ENCODE measurements at places on chromosomes 3 and 15.

- DNase-seq = no peak
Measured at GRCh38 chr15:81292523-81293001, 31.4 kb downstream of the STARD5 start.

DNA sequence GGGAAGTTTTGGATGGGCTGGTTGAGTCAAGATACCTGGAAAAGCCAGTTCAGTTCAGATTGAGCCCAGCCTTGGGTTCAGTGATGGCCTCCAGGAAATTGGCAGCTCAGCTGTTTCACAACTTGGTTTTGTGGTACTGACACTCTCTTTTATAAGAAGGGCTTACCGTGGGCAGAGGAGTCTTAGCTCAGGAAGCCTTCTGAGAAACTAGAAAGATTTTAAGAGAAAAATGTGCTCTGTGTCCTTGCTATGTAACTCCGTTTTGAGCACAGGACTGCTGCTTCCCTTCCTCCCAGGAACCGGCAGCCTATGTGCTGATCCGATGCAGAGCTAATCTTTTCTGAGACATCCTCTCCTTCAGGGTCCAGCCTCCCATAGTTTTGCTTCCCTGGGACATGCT is 46.6 kb upstream of the RASGRP1 start:
- DNase-seq = no peak

GRCh38 chr3:62013951-62014350 is 359.4 kb downstream of the FEZF2 start:
- no peak for DNase-seq

GRCh38 chr3:197456261-197457091 is 99.3 kb downstream of the BDH1 start:
- peak; percentile 85 for DNase-seq

DNA sequence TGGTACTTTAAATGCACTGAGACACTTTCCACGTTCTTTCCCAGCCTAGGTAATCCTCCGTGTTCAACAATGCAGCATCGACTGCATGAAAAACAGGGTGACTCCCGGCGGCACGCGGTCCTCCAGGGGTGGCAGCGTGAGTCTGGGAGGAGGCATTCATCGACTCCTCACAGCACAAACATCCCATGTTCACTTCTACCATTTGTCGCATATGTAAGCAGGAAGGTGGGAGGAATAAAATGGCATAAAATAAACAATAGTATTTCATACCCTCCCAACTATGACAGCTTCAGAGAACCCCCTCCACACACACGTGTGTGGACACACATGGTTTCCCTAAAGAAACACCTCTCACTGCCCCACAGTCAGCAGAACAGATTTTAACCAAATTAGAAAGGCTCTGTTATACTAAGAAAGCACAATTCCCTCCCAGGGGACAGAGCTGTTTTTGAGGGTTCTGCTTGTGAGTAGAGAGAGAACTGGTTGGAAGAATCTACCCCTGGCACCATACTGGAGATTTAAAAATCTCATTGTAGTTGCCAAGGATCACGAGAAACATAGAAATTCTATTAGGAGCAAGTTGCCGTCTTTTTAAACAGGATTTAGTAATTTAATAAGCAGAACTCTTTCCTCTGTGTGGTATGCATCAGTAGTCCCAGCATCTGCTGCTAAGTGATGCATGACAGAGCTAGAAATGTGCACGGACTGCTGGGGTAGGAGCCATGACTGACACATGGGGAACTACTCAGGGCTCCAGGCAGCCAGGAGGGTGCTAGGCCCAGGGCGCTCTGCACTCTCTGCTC is 6.0 kb downstream of the FAM43A start:
- no peak for DNase-seq

GRCh38 chr3:9175421-9175820 is 74.0 kb downstream of the SRGAP3 start:
- DNase-seq = no peak

DNA sequence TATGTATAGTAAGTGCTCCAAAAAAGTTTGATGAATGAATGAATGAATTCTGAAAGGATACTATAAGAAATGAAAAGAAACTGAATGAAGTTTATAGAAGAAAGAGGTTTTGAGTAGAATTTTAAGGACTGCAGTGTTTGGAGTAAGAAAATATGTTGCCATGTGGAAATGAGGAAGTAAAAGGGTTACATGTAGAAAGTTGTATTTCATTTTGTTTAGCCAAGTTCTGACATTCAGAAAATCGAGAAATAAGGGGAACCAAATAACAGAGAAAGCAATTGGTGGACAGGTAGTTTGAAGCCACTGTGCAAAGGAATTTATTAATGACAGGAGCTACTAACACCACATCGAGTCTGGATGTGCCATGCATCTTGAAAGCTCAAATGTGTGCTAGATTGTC is 200.7 kb downstream of the SATB1 start:
- DNase-seq = no peak

DNA sequence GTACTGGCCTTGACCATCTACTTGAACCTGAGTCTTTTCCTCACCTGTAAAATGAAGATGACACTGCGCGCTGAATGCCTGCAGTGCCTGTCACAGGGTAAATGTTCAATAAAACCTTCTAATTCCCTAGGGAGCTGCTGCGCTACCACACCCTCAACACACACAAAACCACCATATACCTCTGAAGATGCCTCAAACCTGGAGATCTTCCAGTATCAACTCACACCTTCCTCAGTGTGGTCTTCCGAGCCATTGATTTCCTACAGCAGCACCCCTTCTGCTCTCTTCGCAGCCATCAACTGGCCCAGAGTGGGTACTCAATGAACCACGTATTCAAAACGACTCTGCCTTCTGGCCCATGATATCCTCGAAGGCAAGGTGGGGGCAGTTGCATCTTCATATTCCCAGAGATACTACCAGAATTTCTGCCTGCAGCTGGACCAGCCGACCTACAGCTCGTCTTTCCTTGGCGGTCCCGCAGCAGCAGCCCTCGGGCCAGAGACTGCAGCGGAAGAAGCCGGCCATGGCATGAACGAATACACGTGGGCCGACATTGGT is 695 bp downstream of the RPL32 start:
- no peak for DNase-seq

GRCh38 chr3:76570436-76571057 is 469.4 kb upstream of the ROBO2 start:
- peak; percentile 32 for DNase-seq

DNA sequence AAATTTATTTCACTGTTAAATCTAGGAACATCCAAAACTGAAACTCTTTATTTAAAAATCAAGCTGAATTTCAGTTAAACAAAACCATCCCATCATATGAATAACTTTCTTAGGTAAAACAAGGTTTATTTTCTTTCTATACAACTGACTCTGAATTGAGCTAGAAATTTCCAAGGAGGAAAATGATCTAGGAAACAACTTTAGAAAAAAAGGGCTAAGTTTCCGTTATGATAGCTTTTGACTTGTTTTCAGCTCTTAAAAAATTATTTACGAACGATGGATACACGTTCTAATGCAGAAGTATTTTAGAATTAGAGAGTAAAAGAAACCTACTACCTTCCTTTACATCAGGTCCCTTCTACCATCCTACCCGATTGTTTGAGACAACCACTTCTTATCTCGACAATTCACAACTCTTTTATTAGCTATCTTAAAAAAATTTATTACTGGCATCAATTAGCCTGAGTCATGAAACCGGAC is 1.8 kb upstream of the IGF1R start:
- no peak for DNase-seq

- no peak for DNase-seq
Measured at GRCh38 chr3:194951931-194952582, 266.4 kb downstream of the FAM43A start.

- DNase-seq = peak; percentile 23
Measured at GRCh38 chr15:51267051-51267702, 71.2 kb downstream of the CYP19A1 start.

DNA sequence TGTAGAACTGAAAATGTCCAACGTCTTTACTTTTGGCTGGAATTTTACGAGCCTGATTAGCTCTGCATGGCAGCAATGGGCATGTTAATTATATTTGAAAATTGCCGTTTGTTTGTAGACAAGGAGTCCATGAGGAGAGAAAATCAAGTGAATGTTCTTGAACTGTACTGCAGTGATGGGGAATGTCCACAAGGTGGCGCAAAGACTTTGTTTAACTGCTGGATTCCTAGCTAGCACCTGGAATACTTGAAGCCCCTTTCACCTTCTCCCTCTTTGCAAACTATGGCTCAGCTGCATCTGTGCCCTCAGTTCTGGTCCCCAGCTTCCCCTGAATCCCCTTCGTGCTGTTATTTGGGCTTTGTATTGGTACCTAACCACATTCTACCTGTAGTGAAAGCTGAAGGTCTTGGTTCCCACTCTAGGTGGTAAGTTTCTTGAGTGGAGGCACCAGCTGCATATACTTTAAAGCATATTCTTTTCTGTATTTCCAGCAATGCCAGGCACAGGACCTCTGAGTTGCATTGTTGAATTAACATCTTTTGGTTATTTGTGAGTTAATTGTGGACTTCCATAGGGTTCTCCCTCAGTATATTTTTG is 25.3 kb downstream of the EXOG start:
- peak; percentile 80 for DNase-seq

- no peak for DNase-seq
Measured at GRCh38 chr3:133330065-133330464, 69.8 kb upstream of the BFSP2 start.

GRCh38 chr3:46660543-46661523 is 32.6 kb downstream of the ALS2CL start:
- DNase-seq = no peak

DNA sequence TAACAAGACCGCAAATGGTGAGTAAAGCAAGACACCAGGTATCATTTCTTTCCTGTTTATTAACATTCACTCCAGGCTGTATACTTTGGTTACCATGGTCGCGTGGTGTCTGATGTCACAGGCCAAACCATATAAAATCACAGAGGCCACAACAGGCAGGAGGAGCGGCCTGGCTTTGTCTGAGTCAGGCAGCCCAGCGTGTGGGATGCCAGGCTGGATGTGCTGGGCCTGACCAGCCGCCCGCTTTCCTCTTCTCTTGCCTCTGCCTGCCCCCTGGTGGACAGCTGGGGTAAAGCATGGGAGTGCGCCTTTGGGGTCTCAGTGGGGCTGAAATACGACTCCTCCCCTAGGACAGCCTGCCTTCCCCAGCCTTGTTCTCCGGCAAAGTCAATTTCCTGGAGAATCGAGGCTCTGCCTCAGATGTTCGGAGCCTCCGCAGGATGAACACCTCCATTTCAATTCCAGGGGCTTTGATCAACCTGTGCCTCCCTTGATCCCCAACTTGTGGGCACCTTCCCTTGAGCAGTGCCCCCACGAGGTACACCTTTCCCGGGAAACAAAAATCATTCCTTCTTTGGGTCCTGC is 78.2 kb downstream of the CCNL1 start:
- DNase-seq = peak; percentile 83

- DNase-seq = no peak
Measured at GRCh38 chr15:33559207-33559890, 248.6 kb downstream of the RYR3 start.

DNA sequence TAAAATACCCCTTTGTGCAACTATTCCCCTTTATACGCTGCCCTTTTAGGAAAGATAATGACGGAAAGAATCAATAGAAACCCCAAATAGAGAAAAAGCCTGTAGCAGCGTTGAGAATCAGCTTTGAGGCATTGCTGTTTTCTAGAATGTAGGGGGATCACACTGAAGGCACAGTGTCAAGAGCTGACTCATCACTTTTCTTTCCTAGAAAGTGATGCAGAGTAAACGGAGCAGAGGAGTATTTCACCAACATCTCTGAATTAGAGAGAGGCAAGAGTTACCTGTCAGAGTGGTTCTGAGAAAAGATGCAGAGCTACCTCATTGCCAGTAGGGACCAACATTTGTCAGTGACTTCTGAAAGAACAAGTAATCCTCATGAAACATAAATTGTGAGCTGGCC is 269.8 kb upstream of the TMC3 start:
- DNase-seq = no peak

- DNase-seq = no peak
Measured at GRCh38 chr3:48024401-48024800, 8.2 kb upstream of the MAP4 start.

DNA sequence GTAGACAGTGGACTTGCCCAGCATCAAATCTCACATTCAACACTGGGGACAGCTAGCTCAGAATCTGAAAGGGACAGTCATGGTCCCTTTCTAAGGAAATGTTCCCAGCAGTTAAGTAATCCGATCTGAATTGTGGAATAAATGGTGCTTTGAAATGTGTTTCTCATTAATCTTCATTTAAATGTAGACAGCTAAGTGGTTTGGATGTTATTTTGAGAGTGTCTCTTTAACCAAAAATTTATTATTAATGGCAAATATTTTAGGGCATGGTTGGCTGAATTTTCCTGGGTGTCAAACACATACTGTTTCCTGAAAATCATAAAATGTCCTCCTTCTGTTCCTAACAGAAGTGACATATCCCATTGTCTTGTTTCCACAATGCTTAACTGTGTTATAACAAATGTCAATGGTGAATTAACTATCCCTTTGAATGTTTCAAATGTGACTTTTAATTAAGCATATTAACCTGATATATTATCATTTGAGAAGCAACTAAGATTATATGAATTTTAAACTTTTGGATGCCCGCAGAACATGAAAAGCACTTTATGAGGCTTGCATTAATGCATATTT is 210.8 kb downstream of the CHST2 start:
- no peak for DNase-seq

DNA sequence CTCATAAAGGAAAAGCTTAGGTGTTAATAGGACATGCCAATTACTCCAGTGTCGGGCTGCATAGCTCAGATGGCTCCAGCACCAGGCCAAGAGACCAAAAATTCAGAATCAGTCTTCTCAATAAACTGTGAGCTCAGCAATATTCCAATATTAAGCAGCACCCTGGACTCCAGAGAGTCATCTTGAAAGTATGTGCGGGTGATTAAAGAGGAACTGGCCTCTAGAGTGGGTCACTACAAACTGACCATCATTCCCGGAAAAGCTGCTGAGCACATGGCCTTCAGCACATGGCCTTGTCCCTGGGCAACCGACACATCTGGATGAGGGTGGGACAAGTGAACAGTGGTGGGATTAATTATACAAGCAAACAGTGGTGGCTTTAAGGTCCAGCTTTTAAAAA is 59.0 kb downstream of the MAGI1 start:
- no peak for DNase-seq

DNA sequence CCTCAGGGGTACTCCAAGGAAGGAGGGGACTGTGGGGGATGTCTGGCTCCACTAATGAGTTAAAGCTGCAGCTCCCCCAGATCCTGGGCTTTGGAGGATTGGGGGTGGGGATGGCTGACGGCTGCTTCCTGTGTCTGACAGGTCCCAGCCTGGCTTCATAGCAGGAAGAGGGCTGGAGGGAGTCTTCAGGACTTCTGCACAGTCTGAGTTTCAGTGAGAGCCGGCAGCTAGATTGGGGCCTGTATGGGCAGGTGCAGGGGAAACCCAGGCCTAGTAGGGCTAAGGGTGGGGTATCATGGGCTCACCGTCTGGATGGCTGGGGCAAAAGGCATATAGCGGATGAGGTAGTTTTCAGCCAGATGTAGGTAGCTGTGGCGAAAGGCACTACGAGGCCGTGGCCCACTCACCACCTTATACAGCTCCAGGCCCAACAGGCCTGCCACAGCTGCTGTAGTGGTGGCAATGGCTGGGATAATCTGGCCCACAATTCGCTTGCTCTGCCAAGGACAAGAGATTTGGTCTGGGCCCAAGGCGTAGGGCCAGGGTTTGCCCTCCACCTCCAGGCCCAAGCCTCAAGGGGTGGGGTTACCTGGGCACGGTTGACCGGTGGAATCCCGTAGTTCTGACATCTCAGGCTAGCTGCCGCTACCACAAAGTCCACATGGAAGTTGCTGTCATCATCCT is 4.5 kb downstream of the INKA1 start:
- no peak for DNase-seq

GRCh38 chr3:73558727-73559075 is 66.0 kb downstream of the PDZRN3 start:
- no peak for DNase-seq

GRCh38 chr15:92903631-92903965 is 3.5 kb downstream of the CHD2 start:
- DNase-seq = no peak

All from HAP-1 (cell line).